Mammary epithelial cell (primary cell): ENCODE measurements at places on chromosomes 5 and 9. TPM values are rescaled to one million over a fixed set of nuclear protein-coding genes. Genes with fewer than 3 reads are reported as not detected.

Gene ABCA2
- 19.8 and 28.8 TPM in 2 replicates for total RNA-seq

Gene SPINK6
- total RNA-seq: 4.8 TPM

Gene GZMA
- total RNA-seq: not detected

Gene KIAA0825
- total RNA-seq: 9.3 TPM

Gene PRRX2
- total RNA-seq: not detected in 2 replicates

Gene RNF183
- total RNA-seq: not detected

Gene ADAMTSL2
- total RNA-seq: not detected in 2 replicates

Gene GABRB2
- total RNA-seq: not detected in 2 replicates

Gene IFNB1
- not detected in 2 replicates for total RNA-seq

Gene SLC12A7
- total RNA-seq: 10.5 and 13.5 TPM in 2 replicates

Gene SETX
- 37.3 and 39.3 TPM in 2 replicates for total RNA-seq

Gene PCDHA8
- under 0.01 TPM for total RNA-seq

Gene RMI1
- 3.7 TPM for total RNA-seq

Gene ARL15
- total RNA-seq: 40.0 TPM

Gene PTGS1
- total RNA-seq: 14.8 and 16.4 TPM in 2 replicates

Gene SLC1A3
- 24.2 TPM for total RNA-seq

Gene PCDHGA3
- total RNA-seq: 0.83 TPM

Gene TPRN
- 4.0 TPM for total RNA-seq

Gene UNC5A
- total RNA-seq: not detected

Gene LCP2
- total RNA-seq: not detected in 2 replicates

Gene CTXN3
- not detected in 2 replicates for total RNA-seq

Gene MEIKIN
- not detected for total RNA-seq

Gene SPINK7
- not detected for total RNA-seq

Gene C5
- total RNA-seq: 1.3 TPM

Gene AGGF1
- total RNA-seq: 19.9 and 21.0 TPM in 2 replicates

Gene LPAR1
- total RNA-seq: 17.5 and 20.4 TPM in 2 replicates

Gene TRPM6
- total RNA-seq: 0.48 and 1.5 TPM in 2 replicates

Gene LCN15
- not detected for total RNA-seq

Gene LCN9
- not detected in 2 replicates for total RNA-seq

Gene KLF9
- total RNA-seq: 10.8 TPM

Gene STPG3
- total RNA-seq: not detected in 2 replicates

Gene TNFSF15
- 1.5 and 2.1 TPM in 2 replicates for total RNA-seq

Gene AIF1L
- total RNA-seq: 4.7 and 5.2 TPM in 2 replicates

Gene ZDHHC11
- 10.6 and 13.4 TPM in 2 replicates for total RNA-seq

Gene SGCD
- not detected in 2 replicates for total RNA-seq

Gene FABP6
- total RNA-seq: not detected

Gene URM1
- total RNA-seq: 24.5 TPM

Gene SLC46A2
- total RNA-seq: not detected

Gene RLN1
- not detected in 2 replicates for total RNA-seq

Gene DND1
- 1.1 and 2.6 TPM in 2 replicates for total RNA-seq

Gene IL9
- total RNA-seq: not detected in 2 replicates

Gene CBY3
- 0.33 TPM for total RNA-seq

Gene CEL
- 0.50 TPM for total RNA-seq

Gene HTR4
- total RNA-seq: not detected

Gene NUTM2G
- total RNA-seq: not detected in 2 replicates

Gene FAM151B
- total RNA-seq: 0.83 TPM

Gene C5orf52
- total RNA-seq: not detected in 2 replicates

Gene FOXD4
- total RNA-seq: 0.67 TPM in 1 of 2 replicates, not detected in the other

Gene HACD4
- total RNA-seq: 0.67 TPM

Gene AMBP
- not detected for total RNA-seq

Gene ANKRD34B
- total RNA-seq: not detected in 2 replicates

Gene SPINK4
- total RNA-seq: not detected in 2 replicates

Gene OLFML2A
- 6.2 TPM for total RNA-seq

Gene INSYN2B
- total RNA-seq: 8.7 and 19.6 TPM in 2 replicates

Gene GPR151
- total RNA-seq: not detected

Gene IFNA21
- total RNA-seq: not detected in 2 replicates
